ENCODE measurements at places on chromosomes 3 and 15.

DNA sequence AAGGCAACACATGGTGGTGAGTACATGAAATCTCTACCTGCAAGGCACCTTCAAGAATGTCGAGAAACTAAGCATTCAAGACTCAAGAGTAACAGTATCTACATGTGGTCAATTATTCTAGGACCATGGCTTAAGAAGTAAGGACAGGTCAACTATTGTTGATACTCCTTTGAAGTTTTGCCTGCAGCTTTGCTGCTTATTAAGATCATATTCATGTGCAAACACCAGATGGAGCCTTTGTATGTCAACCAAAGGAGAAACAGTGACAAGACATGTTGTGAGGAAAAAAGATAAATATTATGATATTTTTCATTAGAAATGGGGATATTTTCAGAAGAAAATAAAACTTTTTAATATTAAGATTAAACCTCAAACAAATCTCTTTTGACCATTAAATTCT, 52.3 kb upstream of the FGF7 start:
- peak; percentile 46 for DNase-seq

- peak; percentile 58 for DNase-seq
Measured at GRCh38 chr3:170128977-170129431, 52.5 kb downstream of the PHC3 start.

DNA sequence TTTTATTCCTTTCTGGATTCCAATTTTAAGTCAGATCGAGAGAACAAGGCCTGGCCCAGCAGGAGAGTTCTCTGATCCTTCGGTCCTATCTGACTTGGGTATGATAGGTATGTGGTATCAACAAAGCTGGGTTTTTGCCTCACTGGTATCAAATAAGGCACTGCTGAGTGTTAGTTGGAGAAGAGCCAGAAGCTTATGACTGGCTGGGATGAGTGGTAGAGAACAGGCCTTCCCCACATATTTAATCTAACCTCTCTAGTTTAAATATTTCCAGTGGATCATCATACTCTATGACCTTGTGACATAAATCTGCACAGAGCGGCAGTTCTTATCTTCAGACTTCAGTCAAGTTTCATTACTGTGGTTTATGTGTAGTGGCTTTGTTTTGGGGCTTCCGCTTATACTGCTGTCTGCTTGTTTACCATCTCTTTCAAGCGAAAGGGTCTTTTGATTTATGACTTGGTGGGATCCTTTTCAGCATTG, 164.5 kb downstream of the PTPRG start:
- DNase-seq: peak; percentile 22

GRCh38 chr3:39410893-39411292, 4.4 kb downstream of the RPSA start:
- no peak for DNase-seq

DNA sequence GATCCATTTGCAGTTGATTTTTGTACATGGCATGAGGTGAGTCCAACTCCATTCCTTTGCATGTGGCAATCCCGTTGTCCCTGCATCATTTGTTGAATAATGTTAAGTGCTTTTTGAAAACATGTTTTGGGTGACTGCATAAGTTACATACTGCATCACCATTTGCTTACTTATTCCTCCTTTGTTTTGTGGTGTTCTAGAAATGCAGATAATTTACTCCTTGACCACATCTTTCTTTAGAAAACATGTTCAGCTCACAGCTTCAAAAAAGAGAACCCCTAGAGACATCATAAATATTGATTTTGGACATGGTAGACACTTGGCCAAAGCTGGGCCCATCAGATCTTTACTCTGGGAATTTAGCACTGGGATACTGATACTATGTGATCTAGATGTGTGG, 135.3 kb upstream of the DAZL start:
- DNase-seq: no peak

DNA sequence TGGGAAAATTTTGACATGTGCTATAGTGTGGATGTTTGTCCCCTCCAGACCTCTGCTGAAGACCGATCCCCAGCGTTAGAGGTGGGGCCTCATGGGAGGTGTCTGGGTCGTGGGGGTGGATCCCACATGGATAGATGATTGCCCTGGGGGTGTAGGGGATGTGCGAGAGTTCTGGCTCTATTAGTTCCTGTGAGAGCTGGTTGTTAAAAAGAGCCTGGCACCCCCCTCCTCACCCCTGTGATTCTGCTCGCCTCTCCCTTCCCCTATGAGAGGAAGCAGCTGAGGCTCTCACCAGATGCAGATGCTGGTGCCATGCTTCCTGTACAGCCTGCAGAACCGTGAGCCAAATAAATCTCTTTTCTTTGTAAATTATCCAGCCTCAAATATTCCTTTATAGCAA, 67.4 kb downstream of the ATP10A start:
- no peak for DNase-seq

DNA sequence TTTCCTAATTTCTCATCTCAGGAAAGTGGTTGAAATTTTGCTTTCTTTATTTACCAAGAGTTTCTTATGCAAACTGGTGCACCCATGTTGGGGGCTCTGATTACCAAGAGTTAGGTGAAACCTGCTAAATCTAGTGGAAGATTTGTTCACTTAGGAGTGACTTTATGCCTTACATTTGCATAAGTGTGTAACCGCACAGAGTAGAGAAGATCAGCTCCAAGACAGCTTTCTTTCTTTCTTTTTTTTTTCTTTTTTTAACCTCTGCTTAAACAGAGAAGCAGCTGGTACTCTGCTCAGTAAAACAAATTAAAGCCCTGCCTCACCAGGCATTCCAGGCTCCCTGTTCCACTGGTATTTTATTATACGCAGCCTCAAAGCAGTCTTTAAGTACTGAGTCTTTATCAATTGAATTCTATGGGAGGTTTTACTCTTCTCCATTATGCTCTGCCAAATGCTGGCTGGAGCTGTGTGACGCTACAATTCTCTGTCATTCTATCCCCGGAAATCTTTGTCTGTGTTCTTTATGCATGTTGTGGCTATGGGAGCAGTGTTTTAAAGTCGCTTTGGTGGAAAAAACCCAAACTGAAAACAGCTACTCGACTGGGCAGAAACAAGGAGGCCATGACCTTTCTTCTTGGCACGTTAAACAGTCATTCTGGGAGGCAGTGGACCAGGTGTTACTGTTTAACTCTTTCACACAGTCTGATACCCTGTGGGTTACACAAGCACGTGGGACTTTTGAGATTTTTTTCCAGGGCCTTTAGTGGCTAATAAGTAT, 55.2 kb upstream of the GBE1 start:
- DNase-seq: no peak

- DNase-seq: peak; percentile 10
Measured at GRCh38 chr3:18424213-18424728, 868 bp downstream of the SATB1 start.

- DNase-seq: no peak
Measured at GRCh38 chr3:128438488-128439072, 28.1 kb downstream of the DNAJB8 start.

DNA sequence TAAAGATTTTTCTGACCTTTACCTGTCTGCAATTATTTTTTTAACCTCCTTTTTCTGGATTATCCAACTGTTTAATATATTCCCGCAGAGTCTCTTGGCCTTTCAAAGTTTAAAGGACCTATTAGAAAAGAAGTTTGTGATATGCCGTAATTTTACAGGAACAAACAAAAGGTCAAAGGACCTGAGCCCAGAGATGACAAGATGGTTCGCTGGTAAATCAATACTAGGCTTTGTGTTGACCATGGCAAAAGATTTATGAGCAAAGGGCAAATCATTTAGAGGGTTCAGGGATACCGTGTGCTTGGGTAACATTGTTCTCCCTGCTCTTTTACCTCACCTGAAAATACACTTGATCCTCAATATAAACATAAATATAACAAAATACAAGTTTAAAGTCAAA, 923.5 kb downstream of the ROBO1 start:
- no peak for DNase-seq
